Renal cortical epithelial cell (primary cell): ENCODE measurements at places on chromosomes 1 and 21. TPM values are rescaled to one million over a fixed set of nuclear protein-coding genes. Genes with fewer than 3 reads are reported as not detected.

GRCh38 chr1:10319750-10320149 lies 79.1 kb upstream of the PGD start:
- no peak for DNase-seq

DNA sequence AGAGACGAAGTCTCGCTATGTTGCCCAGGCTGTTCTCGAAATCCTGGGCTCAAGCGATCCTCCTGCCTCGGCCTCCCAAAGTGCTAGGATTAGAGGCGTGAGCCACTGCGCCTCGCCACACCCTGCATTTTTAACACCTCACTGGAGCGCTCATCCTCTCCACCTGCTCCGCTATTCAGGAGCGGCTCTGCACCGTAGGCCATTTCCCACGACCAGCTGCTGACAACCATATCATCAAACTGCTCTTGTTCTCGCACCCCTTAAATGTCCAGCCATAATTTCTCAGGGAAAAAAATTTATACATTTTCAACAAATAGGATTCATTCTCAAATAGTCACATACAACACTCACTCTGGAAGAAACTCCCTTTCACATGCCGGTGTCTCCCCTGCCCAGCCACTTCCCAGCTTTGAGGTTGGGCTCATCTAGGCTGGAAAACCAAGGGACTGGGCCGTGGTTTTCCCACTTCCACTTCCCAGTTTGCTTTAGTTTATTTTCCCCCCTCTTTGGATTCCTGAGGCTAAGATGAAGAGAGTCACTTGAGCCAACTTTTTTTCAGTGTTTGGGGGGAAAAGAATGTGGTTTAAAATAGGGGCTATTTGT lies 639 bp upstream of the IPO9 start:
- no peak for DNase-seq

- no peak for DNase-seq
Measured at GRCh38 chr1:204841316-204841715, 29.3 kb upstream of the NFASC start.

DNA sequence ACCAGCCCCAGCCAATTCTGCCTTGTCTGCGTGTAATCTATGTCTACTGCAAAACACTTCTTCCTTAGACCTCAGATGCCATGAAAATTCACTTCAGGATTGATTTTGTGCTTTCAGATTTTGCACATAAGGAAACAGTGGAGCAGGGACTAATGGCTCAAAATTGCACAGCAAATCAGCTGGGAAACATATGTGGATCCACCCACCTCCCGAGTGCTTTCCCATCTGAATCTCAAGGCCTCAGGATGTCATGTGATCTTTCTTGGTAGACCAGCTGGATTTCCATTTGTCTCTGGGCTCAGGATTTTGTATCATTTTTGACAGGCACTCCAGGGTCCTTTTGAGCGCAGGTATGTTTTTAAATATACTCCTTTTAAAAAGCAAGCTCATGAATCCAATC lies 158.6 kb downstream of the MIS18A start:
- no peak for DNase-seq

GRCh38 chr1:168291222-168291837 lies 10.7 kb downstream of the TBX19 start:
- no peak for DNase-seq

DNA sequence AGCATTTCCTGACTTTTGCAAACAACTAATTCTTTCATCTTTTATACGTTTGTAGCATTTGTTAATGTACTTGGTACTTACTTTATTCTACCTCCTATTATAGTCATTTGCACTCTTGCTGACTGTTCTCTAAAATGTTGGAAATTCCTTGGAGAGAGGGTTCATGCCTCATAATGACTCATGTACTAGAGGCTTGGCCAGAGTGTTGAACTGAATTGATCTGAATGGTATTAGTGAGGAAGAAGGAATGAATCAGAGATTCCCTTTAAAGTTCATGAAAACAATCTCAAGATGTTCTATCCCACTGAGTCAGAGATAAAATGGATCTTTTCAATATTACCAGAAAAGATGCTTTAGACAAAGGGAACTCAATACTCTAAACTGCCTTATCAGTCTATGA lies 383.4 kb downstream of the SEC16B start:
- DNase-seq = peak; percentile 82

GRCh38 chr21:18178509-18178908 lies 66.1 kb upstream of the CHODL start:
- no peak for DNase-seq

- DNase-seq = no peak
Measured at GRCh38 chr1:207128336-207128921, 24.4 kb downstream of the C4BPA start.

GRCh38 chr1:172724232-172724631 lies 65.3 kb downstream of the FASLG start:
- DNase-seq = no peak

DNA sequence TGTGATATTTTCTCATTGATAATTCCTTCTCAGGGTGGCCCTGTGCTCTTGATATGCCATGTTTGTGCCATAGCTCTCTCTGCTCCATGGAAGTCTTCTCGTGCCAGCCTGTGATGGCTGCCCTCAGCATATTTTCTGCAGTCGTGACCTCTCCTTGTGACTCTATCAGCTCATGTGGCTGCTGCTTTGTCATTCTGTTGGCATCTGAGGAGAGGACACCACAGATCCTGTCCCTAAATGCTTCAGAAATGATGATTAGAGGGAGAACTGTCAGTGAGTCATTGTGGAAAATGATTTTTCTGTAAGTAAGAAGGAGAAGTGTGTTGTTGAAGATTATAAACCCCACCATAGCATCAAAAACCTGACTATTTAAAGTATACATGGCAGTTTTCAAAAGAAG lies 286.0 kb downstream of the ADGRL2 start:
- DNase-seq = peak; percentile 35

DNA sequence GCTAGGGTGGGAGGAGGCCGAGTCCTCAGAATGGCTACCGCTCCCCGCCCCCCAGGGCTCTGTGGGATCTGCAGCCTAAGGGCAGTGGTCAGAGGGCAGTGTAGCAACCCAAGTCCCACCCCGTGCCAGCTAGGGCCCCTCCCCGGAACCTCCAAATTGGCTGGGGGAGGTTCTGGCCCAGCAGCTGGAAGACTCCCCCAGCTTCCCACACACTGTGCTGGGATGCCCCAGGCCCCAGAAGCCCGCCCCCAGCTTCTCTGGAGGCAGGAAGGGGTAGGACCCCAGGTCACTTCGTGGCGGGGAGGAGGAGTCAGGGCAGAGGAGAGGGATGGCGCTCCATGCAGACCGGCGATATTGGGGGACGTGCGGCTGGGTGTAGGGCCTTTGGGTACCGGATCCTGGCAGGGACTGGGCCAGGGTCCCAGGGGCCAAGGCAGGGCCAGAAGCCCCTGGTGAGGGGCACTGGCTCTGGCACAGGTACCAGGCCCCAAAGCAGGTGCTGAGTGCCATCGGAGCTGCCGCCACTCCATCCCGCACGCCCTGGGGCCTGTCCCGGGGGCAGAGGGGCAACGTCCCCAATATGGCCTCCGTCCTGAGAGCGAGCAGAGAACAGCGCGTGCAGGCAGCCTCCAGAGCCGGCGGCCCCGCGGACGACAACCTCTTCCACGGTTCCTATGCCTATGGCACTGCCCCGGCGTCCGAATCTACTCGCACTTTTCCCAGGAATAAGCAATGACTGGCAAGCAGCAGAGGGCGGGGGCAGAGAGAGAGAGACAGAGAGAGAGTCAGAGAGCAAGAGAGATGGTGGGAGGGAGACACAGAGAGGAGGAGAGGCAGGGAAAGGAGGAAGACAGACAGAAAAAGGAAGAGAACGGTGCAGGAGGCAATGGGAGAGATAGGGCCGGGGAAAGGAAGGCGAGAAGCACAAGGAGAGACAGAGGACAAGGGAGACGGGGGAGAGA lies 65.7 kb downstream of the RAP1GAP start:
- DNase-seq = no peak

DNA sequence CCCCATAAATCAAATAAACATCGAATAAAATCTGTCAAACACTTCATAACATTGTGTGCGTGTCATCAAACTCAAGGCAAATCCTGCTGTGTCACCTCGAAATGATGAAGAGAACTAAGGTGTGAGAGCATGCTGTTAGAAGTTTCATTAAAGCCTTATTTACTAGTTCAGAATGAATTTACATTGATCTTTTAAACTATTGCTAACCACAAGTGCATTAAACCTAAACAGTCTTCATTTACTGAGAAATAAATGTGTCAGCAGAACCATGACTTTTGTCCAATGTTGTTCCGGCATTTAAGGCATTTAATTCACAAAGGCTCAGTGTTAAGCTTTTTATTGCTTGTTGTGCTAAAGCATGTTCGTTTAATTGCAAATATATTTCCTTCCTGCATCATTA lies 474.4 kb downstream of the SETD4 start:
- no peak for DNase-seq

GRCh38 chr1:111989531-111990025 lies at the start of gene KCND3:
Gene KCND3 (minus strand): TSS chr1:111989668.
- DNase-seq = no peak

- no peak for DNase-seq
Measured at GRCh38 chr1:178725466-178726086, 532 bp downstream of the RALGPS2 start.

DNA sequence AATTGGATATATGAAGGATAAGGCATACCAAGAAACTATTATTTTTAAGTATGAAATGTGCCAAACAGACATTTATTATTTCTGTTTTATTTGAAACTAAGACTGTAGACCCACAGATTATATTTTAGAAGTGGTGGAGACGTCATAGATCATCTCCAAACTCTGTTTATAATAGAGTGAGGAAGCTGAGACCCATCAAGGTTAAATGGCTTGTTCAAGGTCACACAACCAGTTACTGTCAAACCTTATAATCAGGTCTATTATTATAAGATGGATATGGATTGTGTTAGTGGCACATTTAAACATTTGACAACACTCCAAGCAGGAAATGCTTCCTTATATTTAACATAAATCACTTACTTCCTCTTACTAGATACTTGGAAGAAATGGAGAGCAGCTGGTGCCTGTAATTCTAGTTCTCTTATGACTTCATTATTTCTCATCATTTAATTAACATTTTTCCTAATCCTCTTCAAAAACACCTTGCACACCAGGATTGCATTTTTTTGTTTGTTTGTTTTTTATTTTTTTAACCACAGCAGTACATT lies 117.0 kb downstream of the NEK7 start:
- DNase-seq = no peak

- peak; percentile 93 for DNase-seq
Measured at GRCh38 chr1:157932069-157932468, 61.4 kb upstream of the KIRREL1 start.

DNA sequence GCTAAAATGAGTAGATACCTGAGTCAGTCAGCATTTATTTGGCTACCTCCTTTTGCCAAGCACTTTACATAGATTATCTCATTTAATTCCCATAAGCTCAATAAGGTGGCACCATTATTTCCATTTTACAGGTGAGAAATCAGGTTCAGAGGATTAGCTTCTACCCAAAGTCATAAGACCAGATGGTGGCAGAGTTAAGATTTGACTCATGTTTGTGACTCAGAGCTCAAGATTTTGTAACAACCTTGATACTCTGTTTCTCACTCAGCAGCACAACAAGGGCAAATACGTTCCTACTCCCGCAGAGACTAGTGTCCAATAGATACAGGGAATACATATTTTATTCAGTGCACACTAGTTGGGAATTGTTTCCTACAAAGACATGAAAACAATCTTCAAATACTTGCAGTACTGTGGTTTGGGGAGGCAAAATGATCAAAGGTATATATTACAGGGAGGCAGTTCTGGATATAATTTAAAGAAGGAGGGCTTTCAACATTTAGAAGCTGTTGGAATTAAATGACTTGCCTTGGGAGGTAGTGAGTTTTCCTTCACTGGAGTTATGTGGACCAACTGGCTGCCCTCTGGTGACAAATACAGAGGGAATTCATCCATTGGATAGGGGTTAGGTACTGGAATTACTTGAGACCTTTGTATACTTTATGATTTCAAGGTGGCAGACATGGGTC lies 3.6 kb downstream of the LEPR start:
- peak; percentile 99 for DNase-seq

DNA sequence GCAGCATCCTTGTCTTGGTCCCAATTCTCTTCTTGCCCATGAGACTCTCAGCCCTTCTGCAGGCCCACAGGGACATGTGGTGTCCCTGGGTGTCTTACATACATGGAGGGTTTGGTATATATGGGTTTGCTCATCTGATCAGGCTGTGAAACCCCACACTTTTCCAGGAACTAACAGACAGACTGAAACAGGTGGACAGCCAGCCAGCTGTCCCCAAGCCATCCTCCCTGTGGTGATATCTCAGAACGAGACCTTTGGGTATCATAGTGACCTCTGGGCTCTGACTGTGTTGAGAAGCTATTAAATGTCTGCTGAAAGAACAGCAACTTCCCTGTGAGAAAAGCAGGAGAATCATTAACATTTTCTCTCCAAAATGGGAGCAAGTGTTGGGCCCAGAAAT lies 115.5 kb upstream of the PAXBP1 start:
- DNase-seq = no peak

DNA sequence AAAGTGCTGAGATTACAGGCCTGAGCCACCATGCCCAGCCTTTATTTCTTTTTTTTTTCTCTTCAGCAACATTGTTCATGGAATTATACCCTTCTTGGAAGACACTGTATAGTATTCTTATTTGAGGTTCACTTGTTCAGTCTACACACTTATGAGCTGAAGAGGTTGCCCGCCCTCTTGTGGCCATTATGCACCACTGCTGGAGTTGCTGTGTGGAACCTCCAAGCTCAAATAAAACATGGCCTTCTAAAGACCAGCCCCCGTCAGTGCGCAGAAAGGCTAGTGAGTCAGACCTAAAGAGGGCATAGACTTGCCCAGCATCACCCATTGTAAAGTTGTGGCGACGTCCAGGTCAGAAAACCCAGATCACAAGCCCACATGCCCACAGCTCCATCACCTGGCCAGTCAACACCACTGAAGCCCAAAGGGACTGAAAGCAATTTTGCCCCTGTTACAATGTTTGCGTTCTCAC lies 20.4 kb downstream of the LURAP1 start:
- DNase-seq = peak; percentile 91

- no peak for DNase-seq
Measured at GRCh38 chr21:26282058-26282457, 111.5 kb upstream of the APP start.

GRCh38 chr1:83500987-83501591 lies 497.8 kb downstream of the TTLL7 start:
- no peak for DNase-seq

GRCh38 chr1:117565076-117565556 lies 40.7 kb upstream of the TENT5C start:
- no peak for DNase-seq

DNA sequence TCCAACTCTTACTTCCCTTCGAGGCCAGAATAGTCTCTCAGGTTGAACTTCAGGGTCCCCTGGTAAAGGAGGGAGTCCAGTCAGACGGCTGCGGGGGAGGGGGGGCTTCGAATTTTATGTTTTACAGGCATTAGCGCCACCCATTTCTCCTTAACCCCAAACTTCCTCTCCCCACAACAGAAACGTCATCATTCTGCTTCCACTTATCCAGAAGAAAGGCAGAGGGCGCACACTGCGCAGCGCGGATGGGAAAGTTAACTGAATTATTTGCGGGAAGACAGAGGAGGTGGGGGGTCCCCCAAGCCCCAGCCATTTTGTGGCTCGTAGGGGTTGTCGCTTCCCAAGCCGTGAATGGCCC lies 529 bp upstream of the PRMT2 start:
- peak; percentile 74 for DNase-seq

- no peak for DNase-seq
Measured at GRCh38 chr1:61450872-61451571, 273.9 kb downstream of the TM2D1 start.

- DNase-seq = no peak
Measured at GRCh38 chr21:41861987-41862386, 17.2 kb downstream of the PRDM15 start.

Gene KANK4
- not detected in 2 replicates for total RNA-seq

Gene LCE1E
- not detected in 2 replicates for total RNA-seq

Gene CRNN
- total RNA-seq = not detected in 2 replicates

Gene DIPK1A
- total RNA-seq = 5.7 and 7.1 TPM in 2 replicates
